ENCODE measurements at places on chromosomes 2 and 18.

GRCh38 chr2:207528980-207529329 lies 807 bp upstream of the CREB1 start:
- peak; percentile 50 for DNase-seq

GRCh38 chr2:167293172-167293781 lies 405.0 kb downstream of the XIRP2 start:
- DNase-seq: no peak

- DNase-seq: no peak
These were observed 186.8 kb upstream of the CTAGE1 start for GRCh38 chr18:22604390-22604985.

DNA sequence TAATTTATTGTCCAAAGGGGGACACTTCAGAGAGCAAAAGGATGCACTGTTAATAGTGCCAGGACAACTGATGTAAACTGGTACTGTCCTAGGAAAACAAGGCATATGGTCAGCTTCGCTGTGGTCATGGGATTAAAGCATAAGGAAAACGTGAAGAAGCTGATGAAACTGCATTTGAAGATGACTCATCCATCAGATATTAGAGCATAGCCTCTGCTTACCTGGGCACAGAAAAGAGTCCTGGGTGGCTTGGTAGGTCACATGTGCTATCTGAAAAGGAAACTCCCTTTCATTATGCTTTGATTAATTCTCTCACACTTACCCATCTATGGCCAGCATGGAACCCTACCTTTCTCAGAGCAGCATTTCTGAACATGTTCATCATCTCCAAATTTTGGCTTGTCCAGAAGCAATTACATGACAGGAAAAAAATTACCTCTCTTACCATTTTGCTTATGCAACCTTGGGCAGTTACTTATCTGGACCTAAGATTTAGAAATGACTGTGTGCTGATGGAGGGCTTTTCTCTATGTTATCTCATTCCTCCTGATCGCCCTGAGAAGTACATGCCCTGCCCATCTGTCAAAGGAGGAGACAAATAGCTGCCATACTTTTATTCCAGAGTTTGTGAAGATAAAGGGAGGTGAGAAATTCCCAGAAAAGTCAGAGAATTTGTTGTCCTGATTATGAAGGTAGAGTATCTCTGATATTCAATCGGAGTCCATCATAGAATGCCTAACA lies 275.3 kb upstream of the SLC14A2 start:
- no peak for DNase-seq

GRCh38 chr18:79597831-79598632 lies 81.6 kb upstream of the CTDP1 start:
- DNase-seq: no peak

DNA sequence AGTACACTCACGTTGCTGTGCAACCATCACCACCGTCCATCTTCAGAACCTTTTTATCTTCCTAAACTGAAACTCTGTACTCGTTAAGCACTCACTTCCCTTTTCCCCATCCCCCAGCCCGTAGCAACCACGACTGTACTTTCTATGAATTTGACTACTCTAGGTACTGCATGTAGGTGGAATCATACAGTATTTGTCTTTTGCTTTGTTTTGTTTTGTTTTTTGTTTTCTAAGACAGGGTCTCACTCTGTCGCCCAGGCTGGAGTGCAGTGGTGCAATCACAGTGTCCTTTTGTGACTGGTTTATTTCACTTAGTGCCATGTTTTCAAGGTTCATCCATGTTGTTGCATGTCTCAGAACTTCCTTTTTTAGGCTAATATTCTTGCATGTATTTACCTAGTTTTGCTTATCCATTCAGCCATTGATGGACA lies 7.0 kb upstream of the TYMS start:
- DNase-seq: peak; percentile 30

DNA sequence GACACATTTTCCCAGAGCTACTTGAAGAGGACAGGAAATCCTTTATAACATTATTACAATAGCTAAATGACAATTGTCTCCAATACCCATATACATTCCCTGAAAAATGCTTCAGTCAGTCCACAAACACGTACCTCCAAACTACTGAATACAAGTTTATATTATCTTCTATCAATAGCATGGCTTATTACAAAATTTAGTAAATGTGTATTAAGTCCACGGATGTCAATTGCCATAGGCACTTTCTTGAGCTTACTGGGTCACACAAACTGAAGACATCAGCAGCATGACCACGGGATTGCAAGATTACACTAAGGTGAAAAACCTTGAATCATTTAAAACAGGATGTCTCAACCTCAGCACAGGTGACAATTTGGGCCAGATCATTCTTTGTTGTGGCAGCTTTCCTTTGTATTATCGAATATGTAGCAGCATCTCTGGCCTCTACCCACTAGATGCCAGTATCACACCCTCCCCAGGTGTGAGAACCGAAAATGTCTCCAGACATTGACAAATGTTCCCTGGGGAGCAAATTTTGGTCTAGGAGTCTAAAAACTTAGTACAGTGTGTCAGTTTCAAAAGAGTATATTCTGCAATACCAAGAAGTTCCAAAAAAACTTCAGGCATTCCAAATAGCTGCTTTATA lies 1.4 kb downstream of the MBD2 start:
- DNase-seq: peak; percentile 37

DNA sequence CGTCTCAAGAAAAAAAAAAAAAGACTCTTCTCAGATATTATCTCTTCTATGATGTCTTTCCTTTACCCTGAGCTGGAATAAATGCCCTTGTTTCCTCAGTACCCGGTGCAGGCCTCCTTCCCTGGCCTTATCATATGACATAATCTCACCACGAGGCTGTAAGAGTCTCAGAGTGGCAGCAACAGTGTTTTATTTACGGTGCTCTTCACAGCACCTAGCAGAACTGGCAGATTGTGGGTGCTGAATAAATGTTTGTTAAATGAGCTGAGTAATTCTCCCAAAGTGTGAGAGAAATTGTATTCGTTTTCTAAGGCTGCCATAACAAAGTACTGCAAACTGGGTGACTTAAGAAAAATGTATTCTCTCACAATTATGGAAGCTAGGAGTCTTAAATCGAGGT lies 82.8 kb upstream of the CD28 start:
- DNase-seq: no peak

DNA sequence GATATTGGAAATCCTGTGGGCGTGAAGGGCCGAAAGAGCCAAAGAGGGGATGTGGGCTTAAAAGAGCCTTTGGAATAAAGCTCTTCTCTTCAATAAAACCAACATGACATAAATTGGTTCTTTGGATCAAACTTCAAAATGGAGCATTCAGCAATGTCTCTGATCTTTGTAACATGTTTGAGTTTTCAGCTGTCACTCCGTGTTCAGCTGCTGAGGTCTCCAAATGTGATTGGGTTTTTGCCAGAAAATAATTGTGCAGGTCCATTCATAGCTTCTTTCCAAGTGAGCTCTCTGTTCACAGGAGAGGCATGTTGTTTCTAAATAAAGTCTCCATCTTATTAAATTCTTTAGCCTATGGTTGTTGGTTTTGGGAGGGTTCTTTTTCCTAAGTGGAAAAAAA lies 127.6 kb upstream of the CCDC68 start:
- DNase-seq: no peak

DNA sequence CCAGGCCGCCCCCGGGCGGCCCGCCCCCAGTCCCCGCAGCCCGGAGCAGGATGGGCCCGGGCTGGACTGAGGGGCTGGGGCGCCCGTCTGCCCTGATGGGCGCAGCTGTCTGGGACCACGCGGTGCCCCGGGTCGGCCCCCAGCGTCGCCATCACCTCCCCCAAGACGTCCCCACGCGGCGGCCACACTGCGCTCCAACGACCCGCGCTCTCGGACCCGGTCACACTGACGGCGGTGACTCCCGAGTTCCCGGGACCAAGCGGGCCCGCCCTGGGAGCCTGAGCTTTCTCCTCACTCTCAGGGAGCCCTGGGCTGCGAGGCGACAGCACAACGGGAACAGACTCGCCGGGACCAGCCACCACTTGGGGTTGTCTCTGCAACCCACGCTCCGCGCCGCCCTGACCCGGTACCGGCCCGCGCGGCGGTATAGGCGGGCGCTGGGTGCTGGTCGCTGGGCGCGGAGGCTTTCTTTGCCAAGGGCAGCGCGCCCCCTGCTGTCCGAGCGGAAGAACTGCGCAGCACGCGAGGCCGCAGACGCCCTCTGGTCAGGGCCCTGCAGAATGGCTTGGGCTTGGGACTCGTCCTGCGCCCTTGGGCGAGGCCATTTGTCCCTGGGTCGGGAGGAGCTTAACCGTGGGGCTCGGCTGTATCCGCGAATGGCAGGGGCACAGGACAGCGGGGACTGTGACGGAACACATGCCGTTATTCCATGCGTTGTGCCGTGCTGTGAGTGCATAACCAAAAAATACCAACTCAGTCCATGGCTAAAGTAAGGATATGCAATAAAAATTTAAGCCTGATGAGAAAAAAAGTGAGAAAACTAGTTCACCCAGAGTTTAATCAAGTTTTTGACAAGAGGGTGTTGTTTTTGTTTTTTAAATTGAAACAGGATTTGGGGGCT lies 54.8 kb upstream of the ANKRD62 start:
- DNase-seq: peak; percentile 69

DNA sequence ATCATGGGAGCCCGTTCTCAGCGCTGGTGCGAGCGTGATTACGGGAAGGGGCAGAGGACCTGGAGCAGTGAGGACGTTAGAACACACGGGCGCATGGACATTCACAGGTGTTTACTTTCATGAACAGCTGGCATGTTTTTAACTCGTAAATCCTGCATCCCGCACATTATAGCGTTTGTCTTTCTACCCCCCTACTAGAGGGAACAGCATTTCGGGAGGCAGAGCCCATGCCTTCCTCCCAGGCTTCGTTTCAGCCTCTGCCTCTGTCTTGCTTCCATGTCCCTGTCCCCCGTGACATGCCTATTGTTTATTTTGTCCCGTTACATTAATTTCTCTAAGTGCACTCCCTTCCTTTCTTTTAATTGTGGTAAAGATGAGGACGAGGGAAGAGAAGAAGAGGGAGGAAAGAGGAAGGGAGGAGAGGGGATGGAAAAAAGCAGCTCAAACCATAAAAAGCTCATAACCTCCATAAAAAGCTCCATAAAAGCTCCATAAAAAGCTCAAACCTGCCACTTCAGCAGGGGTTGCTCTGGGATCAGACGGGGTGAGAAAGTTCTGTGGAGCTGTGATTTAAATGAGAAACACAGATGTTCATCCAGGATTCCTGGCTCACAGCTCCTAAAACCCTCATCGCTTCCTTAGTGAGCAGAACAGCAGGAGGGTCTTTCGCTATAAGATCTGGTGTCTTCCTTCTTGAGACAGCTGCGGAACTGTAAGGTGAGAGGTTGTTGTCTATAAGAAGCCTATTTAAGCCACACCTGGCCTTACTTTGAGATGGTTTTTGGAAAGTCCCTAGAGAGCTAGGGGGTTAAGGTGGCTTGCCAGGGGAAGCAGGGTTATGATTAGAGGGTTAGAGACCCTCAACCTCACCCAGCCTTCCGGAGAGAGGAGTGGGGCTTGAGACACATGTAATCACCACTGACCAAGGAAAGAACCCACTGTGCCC lies 66.6 kb upstream of the SNTG2 start:
- no peak for DNase-seq

GRCh38 chr2:144213797-144214196 lies 306.1 kb downstream of the ZEB2 start:
- no peak for DNase-seq

DNA sequence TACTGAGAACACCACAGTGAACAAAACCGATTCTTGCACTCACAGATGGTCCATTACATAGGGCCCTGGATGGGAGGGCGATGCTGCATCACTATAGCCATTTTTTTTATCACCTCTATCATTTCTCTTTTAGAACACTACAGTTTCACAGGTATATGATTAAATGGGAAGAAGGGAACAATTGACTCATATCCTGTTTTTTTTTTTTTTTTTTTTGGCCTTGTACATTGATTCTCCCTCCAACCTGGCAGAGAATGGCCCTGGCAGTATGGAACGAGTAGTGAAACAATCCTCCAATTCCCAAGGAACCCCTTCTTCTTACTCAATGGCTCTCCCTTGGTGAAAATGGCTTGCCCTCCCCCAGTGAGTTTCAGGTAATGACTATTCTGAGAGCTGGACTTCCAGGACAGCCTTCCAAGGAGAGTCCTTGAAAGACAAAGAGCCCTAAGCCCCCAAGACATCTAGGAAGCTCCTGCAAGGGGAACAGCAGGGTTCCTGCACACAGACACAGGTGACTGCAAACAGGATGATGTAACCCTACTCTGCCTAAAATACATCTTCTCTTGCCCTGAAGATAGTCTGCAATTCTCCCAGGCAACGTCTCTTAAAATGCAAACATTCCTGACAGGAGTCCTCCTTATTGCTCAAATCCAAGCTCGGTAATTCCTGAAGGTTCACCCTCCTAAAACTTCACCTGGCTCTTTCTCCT lies 405.4 kb downstream of the SETBP1 start:
- DNase-seq: no peak

- no peak for DNase-seq
These were observed 1076.2 kb downstream of the TSN start for GRCh38 chr2:122831649-122832048.

DNA sequence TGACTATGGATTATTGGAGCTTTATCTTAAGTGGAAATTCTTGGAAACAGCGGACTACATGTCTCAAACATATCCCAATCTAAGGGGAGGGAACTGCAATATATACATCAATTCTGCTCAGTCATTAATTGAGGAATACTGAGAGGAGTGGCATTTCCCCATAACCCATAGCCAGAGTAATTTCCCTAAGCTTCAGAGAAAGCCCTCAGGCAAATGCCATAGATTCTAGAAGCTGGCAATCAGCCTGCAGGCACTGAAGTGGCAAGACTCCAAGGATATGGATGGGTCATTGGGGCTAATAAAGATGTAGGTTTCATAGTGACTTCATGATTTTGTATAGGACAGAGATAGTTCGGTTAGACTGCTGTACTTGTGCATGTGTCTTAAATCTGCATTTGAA lies 1960.5 kb upstream of the PIK3C3 start:
- DNase-seq: no peak

DNA sequence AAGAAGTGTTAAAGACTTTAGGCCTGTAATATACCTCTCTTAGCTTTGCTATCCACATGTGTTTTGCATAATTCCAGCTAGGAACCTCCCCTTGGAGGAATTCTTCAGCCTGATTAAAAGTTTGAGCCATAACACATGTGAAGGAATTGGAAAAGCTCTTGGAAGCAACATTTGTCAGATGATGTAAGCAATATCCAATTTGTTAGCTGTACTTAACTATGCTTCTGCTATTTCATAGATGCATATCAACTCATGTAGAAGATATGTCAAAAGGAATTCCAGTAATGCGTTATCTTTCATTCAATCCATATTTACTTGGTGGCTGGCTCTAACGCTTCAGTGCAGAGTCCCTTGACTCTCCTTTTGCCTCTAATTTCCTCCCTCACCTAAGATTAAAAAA lies 46.2 kb downstream of the PKP4 start:
- DNase-seq: no peak

DNA sequence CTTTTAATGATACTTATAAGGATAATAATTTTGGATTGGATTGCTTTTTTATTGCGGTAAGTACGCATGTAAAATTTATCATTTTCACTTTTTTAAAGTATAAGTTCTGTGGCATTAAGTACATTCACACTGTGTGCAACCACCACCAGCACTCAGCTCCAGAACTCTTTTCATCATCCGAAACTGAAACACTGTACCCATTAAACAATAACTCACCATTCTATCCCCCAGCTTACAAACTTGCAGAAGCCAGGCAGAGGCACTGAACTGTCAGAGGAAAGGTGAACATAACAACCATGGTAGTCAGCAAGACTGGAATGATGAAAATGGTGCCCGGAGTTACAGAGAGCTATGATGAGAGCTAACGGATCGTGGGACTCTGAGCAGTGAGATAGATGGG lies 465.9 kb downstream of the ADCYAP1 start:
- no peak for DNase-seq

- peak; percentile 12 for DNase-seq
These were observed 25.0 kb downstream of the SERPINB8 start for GRCh38 chr18:63994783-63995399.

All from activated T-helper 1 cell treated with anti-CD3 and anti-CD28 coated beads, Interleukin-12 subunit alpha, Interleukin-12 subunit beta, Interleukin-2, Interleukin-4 antibody, amounts not matched to agents 30 ng/mL and 10 ng/mL and 1 ng/mL, durations not matched to agents 14 hours and 24 hours and 36 hours (primary cell).